Non-pigmented ciliary epithelial cell (primary cell): ENCODE measurements at places on chromosomes 4 and X.

DNA sequence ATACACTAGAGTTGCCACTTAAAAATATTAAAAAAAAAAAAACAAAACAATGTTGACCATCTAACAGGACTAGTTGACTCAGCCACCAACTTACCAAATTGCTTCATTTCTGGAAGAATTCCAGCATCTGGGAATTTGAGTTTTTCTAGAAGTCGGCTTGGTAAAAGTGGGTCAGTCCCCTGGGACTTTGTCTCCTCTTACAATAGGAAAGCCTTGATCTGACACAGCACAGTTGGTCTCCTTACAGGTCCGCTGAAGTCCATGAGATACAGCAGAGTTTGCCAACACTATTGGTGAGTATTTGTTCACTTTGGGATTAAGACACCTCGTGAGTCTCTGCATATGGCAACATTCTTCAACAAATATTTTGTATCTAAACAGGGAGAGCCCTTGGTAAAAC is 18.2 kb upstream of the DDIT4L start:
- no peak for DNase-seq

GRCh38 chrX:45508454-45508853 is 307.8 kb upstream of the DIPK2B start:
- no peak for DNase-seq

DNA sequence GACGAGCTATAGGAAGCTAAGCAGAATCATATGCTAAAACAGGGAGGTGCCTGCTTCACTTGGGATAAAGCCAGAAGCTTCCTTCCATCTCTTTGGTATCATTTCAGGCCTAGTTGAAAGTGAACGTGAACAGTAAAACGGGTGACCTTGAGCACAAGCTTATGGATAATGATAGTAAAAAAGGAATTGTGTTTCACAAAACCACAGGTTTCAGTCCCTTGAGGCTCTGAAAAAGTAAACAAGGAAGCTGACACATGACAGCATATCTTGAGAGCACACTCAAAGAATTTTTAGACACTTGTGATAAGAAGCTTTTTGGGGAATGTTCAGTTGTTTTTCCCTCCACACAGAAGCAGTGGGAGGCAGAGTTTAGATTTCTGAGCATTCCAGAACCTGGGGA is 286.1 kb downstream of the DCHS2 start:
- DNase-seq, result no peak

- DNase-seq, result no peak
These were observed 171.9 kb downstream of the TMA16 start for GRCh38 chr4:163666332-163666873.

- DNase-seq, result no peak
These were observed 389.9 kb upstream of the EMCN start for GRCh38 chr4:100907465-100908454.

DNA sequence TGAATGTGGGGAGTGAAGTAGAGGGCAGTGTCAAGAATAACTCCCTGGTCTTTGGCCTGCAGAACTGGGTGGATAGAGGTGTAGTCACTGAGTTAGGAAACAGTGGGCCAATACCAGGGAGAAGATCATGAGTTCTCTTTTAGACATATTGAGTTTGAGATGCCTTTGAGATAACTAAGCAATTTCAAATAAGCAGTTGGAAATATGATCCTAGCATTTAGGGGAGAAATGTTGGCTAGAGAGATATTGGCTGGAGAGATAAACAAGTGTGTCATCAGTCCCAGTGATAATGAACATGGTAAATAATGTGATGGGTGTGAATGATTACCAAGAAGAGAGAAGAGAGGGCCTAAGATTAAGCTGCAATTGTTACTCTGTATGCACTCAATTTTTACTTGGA is 95.3 kb upstream of the HPRT1 start:
- no peak for DNase-seq

DNA sequence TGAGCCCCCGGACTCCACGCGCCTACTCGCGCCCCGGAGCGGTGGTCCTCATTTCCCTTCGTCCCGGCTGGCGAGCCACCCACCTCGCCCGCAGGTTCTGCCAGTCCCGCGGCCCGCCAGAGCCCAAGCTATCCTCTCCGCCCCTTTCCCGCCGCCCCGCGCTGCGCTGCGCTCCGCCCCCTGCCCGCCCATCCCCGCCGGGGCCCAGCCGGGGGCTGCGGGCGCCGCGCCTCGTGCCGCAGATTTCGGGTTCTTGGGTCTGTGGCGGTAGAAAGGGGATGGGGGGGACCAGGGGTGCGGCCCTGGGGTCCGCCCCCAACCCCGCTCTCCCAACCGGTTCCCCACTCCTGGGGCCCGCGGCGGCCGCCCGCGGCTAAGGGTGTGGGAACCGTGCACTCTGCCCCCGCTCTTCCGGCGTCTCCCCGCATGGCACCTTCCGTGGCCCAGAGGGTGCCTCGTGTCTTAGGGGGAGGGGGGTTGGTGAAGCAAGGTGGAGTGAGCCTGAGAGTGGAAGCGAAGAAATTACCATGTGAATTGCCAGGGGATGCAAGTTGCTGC is 650.8 kb upstream of the DIPK2B start:
- DNase-seq, result no peak

DNA sequence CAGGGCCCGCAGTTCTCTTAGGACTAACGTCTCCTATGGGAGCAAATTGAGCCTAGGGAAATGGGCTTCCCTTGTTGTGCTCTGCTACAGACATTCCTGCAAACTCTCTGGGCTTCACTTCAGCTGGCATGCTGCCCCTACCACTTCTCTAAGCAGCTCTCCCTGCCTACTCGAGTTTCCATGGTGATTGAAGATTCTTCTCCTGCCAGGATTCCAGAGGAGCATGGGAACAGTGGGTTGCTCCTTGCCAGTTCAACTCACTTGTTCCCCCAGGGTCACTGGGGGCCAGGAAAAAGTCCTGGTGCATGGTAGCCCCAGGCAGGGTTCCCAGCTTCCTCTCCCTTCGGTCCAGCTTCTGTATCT is 21.1 kb upstream of the WDR17 start:
- no peak for DNase-seq

DNA sequence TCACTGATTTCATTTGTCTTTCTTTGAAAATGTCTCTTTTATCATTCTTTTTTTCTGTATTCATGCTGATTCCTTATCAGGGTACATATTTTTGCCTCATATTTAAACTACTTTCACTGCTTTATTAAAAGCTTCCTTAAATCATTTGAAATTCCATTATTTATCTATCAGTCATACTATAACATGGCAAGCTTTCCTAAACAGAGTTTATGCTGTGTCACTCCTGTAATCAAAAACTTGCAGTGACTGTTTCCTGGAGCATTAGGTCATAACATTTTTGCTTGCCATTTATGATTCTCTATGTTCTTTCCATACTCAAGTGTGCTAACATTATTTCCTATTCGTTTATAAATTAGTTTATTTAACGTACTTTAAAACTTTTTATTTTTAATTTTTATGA is 203.7 kb downstream of the BMPR1B start:
- no peak for DNase-seq

DNA sequence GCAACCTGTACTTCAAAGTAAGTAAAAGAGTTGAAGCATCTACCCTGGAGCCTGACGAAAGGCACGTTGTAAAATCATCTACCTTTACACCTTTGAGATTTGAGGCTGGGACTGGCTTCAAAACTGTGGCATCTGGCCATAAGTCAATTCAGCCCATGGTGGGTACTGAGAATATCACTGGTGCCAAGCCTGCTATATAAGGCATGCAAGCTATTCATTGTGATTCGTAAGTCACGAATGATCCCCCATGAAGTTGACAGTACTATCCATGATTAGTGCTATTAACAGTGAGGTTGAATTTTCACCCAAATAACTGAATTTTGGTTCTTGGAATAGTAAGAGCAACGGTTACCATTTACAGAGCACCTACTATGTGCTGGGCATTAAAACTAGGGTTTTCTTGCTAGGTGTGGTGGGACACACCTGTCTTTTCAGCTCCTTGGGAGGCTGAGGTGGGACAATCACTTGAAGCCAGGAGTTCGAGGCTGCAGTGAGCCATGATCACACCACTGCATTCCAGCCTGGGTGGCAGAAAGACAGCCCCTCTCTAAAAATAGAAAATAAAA is 39.8 kb downstream of the IRF2 start:
- no peak for DNase-seq

- DNase-seq, result no peak
These were observed 65.4 kb upstream of the DYNLT3 start for GRCh38 chrX:37912777-37913176.

- DNase-seq, result no peak
These were observed 198.4 kb downstream of the STK32B start for GRCh38 chr4:5249727-5250126.

- DNase-seq, result no peak
These were observed 63.5 kb upstream of the PLAC8 start for GRCh38 chr4:83178029-83178428.

DNA sequence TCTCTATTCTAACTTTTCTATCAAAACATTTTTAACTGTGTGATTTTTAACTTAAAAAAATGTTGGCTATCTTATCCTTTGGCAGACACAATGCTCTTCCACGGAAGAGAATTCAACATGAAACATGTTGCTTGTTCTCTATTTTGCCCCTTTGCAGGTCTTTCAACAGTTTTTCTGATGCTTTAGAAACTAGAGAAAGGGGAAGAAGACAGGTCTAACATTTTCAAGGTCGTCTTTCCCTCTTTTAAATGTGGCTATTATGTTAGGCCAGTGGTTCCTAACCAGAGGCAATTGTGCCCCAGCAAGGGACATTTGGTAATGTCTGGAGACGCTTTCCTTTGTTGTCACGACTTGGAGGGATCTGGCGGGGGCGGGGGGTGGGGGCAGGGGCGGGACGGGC is 95.0 kb downstream of the SH3KBP1 start:
- DNase-seq, result no peak

GRCh38 chr4:3321295-3321889 is 28.6 kb downstream of the RGS12 start:
- no peak for DNase-seq

- DNase-seq, result no peak
These were observed 29.8 kb upstream of the STOX2 start for GRCh38 chr4:183875251-183875825.

- no peak for DNase-seq
These were observed 81.5 kb upstream of the PSAPL1 start for GRCh38 chr4:7516096-7516772.

DNA sequence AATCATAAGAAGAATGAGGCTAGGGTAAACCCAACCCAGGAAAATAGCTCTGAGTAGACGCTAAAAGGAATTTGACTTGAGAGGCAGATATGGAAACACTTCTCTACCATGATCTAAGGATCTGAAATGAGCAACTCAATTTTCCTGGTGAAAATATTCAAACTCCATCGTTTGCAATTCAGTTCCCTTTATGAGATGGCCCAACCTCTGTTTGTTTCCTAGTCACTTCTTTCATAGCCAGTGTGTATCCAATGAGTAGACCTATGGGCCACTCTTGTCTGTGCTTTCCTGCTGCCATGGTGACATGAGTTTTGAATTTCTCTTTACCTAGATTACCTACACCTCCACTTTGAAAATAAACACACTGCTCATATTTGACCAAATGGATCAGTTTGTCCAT is 176.2 kb upstream of the GPRIN3 start:
- no peak for DNase-seq

DNA sequence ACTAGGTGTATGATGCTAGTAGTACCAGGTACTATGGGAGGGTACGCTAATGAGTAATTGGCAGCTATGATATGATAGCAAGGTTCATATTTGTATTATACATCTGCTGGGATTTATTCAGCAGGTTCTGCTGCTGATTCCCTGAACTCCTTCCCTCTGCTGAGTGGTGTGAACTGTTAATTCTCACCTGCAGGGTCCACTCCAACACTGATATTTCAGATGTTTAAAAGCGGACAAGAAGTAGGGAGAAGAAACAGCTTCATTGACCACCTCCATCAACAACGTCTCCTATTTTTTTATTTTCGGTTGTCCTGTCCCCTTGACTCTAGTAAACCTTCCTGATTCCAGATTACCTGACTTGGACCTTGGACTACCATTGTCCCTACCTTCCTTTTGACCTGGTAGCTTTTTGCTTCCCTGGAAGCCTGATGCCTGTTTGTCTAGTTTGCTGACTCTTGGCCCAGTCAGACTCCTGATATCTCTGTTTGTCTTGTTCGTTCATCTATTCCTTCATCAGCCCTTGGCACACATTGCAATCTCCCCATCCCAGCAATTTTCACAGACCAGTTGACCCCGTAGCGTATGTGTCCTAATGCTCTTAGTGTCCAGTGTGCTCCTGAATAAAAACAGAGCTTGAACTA is 34.0 kb upstream of the RNF128 start:
- DNase-seq, result no peak

DNA sequence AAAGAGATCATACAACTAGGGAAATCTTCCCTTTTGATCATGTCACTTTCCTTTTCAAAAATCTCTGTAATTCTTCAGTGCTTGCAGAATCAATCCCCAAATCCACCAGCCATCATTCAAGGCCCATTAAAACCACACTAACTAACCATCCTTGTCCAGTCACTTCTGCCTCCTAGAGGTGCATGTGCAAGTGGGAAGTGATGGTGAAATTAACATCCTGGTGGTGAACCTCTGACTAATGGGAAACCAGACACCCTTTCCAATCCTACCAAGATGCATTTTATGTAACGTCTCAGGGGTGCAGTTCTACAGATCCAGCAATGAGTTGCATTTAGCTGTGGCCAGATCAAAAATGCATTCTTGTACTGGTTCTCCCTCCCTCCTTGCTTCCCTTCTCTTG is 341.8 kb downstream of the RAPGEF2 start:
- no peak for DNase-seq

- no peak for DNase-seq
These were observed 112.5 kb downstream of the PDLIM5 start for GRCh38 chr4:94564252-94564651.

GRCh38 chr4:70902577-70903290 is 565 bp downstream of the MOB1B start:
- DNase-seq, result no peak

GRCh38 chr4:7160439-7160838 is 31.9 kb upstream of the SORCS2 start:
- no peak for DNase-seq

- no peak for DNase-seq
These were observed 220.0 kb downstream of the SPCS3 start for GRCh38 chr4:176539785-176540175.

GRCh38 chr4:39319676-39320075 is 46.5 kb downstream of the RFC1 start:
- peak; percentile 87 for DNase-seq

DNA sequence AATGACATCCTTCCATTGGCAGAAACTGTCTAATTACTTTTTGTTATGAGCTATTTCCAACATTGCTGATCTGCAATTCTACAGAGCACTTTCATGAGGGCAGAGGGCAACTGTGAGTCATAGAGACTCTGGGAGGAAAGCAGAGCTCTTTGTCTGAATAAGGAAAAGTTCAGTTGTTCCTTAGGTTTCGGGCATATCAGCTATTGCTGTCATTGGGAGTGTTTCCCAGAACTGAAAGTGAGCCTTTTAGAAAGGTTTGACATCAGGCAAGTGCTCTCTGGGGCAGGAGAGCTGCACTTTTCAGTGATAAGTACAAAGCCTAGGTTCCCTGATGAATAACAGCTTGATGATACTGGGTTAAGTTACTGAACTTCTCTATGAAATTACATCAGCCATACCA is 119.2 kb upstream of the EDNRA start:
- peak; percentile 77 for DNase-seq

DNA sequence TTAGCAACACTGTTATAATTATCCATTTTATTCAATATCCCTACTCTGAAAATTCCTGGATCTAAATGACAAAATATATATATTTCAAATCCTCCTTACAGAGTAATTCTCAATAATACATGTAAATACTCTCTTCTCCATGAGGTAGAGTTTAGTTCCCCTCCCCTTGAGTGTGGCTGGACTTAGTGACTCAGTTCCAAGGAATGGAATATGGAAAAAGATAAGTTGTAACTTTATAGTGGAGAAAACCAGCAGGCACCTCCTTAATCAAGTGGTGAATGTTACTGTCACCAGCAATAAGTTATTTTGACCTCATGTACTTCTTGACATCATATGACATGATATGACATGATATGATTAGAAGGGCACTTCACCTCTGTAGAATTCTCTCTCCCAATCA is 302.0 kb downstream of the RAB28 start:
- DNase-seq, result no peak
